Heart right ventricle (tissue), 16 donors: ENCODE measurements at places on chromosomes 16 and 17.

GRCh38 chr16:76756951-76757350 is 434.0 kb upstream of the MON1B start:
- H3K36me3 ChIP-seq, result no peaks in the 10 kb centered on the region
- no peak overlapping the region for H3K27ac ChIP-seq
- no peak for DNase-seq
- H3K27me3 ChIP-seq, result no peaks in the 10 kb centered on the region
- H3K4me3 ChIP-seq, result no peak overlapping the region

GRCh38 chr17:55870044-55870443 is 119.2 kb downstream of the PCTP start:
- H3K36me3 ChIP-seq, result no peaks in the 10 kb centered on the region
- no peak for DNase-seq
- H3K4me3 ChIP-seq, result no peak overlapping the region
- no peaks in the 10 kb centered on the region for H3K4me1 ChIP-seq

GRCh38 chr17:76191896-76192295 is 48.4 kb downstream of the RNF157 start:
- H3K27ac ChIP-seq, result no peak overlapping the region
- DNase-seq, result no peak
- no peaks in the 10 kb centered on the region for H3K36me3 ChIP-seq

- H3K27me3 ChIP-seq, result no peaks in the 10 kb centered on the region
- DNase-seq, result no peak
- no peak overlapping the region for H3K4me3 ChIP-seq
- H3K27ac ChIP-seq, result no peak overlapping the region
These were observed 1424.4 kb downstream of the CDH8 start for GRCh38 chr16:60611844-60612243.
